Left kidney (tissue), 8 donors: ENCODE measurements at places on chromosomes 1 and 21. TPM values are rescaled to one million over a fixed set of nuclear protein-coding genes. Genes with fewer than 3 reads are reported as not detected.

Gene GJB5
- 0.20 TPM for polyA plus RNA-seq

Gene NEGR1
- polyA plus RNA-seq = 4.9 TPM

Gene MROH7
- polyA plus RNA-seq = 14.8 TPM

Gene CLEC20A
- 0.30 TPM for polyA plus RNA-seq

Gene NR5A2
- polyA plus RNA-seq = 2.0 TPM

Gene CELF3
- 0.33 TPM for polyA plus RNA-seq

Gene MPL
- 0.83 TPM for polyA plus RNA-seq

Gene PGLYRP3
- not detected for polyA plus RNA-seq

Gene TCP10L
- polyA plus RNA-seq = 2.0 TPM

Gene NOS1AP
- polyA plus RNA-seq = 10.7 TPM

Gene RHD
- polyA plus RNA-seq = 2.1 TPM

Gene TACSTD2
- polyA plus RNA-seq = 26.2 TPM

Gene TSPEAR
- 0.96 TPM for polyA plus RNA-seq

Gene ABCG1
- polyA plus RNA-seq = 10.2 TPM

Gene GNAT2
- not detected for polyA plus RNA-seq

Gene WNT2B
- 4.5 TPM for polyA plus RNA-seq

Gene REN
- polyA plus RNA-seq = 15.3 TPM

Gene ANGPTL3
- 8.9 TPM for polyA plus RNA-seq

Gene GBP6
- not detected for polyA plus RNA-seq

Gene PROX1
- 8.5 TPM for polyA plus RNA-seq

Gene SLC9C2
- polyA plus RNA-seq = 0.27 TPM

Gene AMIGO1
- polyA plus RNA-seq = 6.2 TPM

Gene FLG2
- 0.40 TPM for polyA plus RNA-seq

Gene ERRFI1
- 23.5 TPM for polyA plus RNA-seq

Gene RORC
- 0.80 TPM for polyA plus RNA-seq

Gene KCNQ4
- polyA plus RNA-seq = 2.0 TPM

Gene MTX1
- 40.7 TPM for polyA plus RNA-seq

Gene BNIPL
- polyA plus RNA-seq = 3.4 TPM

Gene SLC1A7
- 0.05 TPM for polyA plus RNA-seq

Gene PM20D1
- polyA plus RNA-seq = 0.88 TPM

Gene DNAJC8
- 168 TPM for polyA plus RNA-seq

Gene CELA3A
- not detected for polyA plus RNA-seq

Gene MRPL9
- 124 TPM for polyA plus RNA-seq
